ENCODE measurements at places on chromosomes 7 and 10.

- DNase-seq = no peak
Observed at GRCh38 chr7:156160811-156161210, 348.5 kb upstream of the SHH start.

DNA sequence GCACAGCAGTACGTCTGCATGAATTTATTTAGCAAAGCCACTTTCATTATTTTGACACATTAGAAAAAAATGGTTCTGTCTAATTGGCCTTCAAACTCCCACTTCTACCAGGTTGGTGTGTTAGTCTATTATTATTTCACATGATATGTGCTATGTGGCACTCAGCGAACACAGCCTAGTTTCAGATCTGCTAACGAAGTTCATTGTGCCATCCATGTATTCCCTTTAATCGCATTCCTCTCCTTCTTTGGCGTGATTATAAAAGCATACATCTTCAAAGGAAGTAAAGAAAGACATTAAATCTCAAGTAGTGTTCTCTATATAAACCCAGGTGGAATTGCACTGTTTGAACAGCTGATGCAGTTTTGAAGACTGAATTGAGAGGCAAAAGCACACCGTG is 96.4 kb upstream of the CACNA2D1 start:
- DNase-seq = peak; percentile 63

GRCh38 chr7:151337346-151337745 is 4.3 kb upstream of the NUB1 start:
- DNase-seq = no peak

- no peak for DNase-seq
Observed at GRCh38 chr7:91013078-91013477, 251.2 kb upstream of the FZD1 start.

DNA sequence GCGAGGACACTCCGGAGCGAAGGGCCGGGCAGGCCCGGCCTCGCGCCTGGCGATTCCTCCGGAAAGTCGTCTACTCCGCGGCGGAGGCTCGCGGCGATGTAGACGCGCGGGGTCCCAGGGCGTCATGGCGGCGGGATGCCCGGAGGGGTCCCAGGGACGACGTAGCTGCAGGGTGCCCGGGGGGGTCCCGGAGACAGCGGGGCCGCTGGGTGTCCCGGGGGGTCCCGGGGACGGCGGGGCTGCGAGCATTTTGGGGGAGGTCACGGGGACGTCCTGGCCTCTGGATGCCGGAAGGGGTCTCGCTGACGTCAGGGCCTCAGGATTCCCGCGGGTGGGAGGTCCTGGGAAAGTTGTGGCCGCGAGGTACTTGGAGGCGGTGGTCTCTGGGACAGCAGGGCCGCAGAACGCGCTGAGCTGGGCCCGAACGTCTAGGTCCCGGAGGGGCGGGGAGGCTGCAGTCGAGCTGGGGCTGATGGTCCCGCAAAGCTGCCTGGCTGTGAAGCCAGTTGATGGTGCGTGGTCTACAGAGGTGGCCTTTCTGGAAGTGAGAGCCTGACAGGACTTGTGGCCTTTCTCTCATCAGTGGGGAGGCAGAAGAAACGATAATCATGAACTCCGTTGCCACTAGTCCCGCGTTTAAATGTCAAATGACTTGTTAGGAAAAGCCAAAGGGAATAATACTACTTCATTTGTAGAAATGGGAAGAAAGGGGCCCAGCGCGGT is 637 bp downstream of the HSPA14 start:
- peak; percentile 38 for DNase-seq

GRCh38 chr10:9243941-9244411 is 1189.5 kb downstream of the GATA3 start:
- DNase-seq = peak; percentile 76

DNA sequence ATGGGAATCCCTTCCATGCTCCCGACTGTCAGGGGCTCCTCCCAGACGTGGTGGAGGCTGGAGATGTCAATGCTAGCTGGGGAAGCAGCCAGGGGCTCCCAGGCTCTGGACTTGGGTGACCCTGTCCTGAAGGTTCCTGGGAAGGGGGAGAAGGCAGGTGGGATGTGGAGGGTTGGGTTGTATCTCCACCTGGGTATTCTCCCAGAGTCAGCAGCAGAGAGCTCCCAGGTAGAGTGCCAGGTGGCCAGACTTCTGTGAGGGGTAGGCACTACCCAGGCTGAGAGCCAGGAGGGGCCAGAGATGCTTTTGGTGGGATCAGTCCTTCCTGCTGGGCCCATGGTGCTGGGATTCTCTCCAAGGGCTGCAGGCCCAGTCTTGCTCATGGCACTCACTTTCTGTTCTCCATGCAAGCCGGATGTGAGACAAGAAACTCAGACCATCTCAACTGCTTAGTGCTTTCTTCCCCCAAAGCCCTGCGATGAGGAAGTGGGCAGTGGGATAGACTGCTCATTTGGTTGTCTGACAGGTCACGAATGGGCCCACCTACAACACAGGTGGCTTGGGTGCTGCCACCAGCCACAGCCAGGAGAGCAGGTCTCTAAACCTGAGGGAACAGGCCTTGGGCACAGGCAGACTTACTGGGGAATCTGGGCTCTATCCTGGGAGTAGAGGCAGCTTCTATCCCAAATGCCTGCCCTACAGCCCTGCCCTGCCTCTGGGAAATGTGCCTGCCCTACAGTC is 52.5 kb upstream of the CAMK2B start:
- no peak for DNase-seq

DNA sequence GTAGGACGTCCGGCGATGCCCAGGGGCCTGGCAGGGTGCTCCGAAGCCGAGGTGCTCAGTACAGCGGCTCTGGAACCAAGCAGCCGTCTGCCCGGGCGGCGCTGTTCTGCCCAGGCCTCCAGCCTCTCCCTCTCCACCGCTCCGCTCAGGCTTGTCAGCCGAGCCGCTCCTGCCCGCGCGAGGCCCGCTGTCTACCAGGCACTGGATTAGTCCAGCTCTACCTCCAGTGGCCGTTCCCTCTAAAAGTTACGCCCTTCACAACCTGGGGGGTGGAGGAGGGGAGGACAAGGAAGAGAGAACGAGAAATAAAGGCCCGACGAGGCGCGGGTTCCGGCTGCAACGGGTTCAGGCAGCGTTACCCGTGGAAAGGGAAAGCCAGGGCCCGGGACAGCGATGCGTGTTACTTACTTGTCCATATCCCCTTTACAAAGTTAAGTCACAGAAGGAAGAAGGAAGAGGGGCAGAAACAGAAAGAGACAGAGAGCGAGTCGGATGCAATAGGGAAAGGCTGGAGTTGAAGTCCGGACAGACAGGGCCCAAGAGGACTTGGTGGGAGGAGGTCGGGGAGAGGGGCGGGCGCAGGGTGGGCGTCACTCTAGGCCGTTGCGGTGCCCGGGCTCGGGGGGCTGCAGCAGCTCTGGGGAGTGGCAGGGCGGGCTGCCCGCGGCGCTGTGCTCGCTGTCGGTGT is 2.8 kb downstream of the SP8 start:
- no peak for DNase-seq

DNA sequence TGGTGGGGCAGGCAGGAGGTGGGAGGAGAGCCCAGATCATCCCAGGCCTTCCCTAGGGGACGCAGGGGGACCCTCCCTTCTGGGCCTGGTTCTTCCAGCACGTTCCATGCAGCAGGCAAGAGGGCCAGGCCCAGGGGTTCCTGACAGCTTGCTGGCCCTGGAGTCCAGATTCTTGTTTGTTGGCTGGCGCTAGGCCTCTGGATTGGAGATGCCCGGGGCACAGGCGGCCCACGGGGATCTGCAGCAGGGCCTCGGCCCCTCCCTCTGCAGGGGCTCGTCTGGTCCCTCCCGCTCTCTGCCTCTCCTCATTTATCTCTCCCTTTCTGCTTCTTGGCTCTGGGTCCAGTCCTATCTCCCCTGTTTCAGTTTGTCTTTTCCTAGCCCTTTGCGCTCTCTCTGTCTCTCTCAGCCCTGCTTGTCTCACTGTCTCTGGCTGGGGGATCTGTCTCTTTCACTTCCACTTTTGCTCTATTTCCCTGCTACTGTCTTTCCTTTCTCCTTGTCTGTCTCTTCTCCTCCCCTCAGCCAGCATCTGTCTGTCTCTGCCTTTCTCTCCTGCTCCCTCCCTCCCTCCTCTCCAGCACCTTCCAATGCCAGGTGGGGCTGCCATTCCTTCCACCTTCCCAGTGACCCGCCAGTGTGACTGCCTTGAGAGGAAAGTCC is 1.1 kb upstream of the AQP1 start:
- no peak for DNase-seq

GRCh38 chr10:103637927-103638557 is 144.5 kb downstream of the NEURL1 start:
- DNase-seq = no peak

DNA sequence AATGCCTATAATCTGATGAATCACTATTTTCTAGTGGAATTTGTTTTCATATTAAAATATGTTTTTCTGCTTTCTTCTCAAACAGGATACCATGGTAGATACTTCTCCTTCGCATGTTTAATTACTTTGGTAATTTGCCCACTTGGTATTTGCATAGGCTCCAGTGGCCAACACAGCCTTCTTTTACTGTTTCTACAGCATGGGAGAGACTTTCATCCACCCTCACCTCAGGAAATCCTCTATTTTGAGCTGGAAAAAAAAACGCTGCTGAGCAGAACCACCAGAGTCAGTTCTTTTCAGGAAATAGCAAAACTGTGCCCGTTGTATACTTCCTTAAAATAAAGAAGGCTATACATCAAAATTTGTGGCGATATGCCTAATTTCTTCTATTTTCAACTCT is 213.3 kb downstream of the MDFIC start:
- no peak for DNase-seq

DNA sequence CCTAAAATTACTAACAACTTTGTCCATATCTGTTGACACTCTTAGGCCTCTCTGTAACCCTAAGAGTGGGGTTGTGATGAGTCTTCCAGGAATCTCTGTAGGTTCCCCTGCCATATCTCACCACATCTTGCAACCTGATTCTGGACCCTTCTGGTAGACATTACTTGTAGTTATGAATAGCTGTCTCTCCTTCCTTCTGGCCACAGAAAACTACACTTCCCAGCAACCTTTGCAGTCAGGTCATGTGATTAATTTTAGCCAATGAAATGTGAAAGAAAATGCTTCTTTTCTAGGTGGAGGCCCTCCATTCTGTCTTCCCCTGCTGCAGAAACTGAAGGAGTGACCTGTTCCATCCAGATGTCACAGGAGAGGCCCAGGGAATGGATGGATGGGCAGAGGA is 147.6 kb upstream of the AOAH start:
- DNase-seq = no peak

DNA sequence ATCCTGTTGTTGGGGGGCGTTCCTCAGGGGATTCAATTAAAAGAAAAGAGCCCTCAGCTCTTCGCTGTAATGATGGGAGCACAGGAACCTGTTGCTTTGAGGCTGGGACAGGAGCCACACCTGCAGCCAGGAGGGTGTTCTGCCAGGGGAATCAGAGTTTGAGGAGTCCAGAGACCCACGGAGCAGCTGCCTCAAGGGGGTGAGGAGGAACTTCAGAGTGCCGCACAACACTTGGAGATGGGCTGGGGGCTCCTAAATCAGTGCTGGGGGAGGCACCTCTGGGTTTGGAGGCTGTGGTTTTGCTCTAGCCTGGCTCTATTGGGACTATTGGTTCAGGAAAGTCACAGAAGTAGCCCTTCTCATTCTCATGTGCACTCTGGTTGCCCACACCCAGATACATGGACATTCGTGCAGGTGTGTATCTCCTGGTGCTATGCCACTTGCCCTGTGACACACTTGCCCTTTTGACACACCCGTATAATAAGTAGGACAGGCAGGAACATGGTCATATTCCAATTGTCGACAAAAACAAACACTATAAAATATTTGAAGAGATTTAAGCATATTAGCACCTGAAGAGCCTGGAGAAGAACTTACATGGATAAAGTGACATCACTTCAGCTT is 98.1 kb downstream of the PTPN20 start:
- no peak for DNase-seq

DNA sequence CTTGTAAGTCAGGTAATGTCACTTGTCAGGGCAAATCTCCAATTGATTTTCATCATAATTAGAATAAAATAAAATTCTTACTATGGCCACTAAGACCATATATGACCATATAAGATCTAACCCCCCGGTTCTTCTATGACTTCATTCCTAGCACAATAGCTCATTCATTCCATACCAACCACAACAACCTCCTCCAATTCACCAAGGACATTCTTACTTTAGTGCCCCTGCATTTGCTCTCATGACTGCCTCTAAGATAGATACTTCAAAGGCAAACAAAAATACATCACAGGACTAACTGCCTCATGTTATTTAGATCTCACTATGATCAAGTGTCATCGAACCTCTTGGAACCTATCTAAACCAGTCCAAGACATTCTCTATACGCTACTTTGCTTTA is 90.8 kb downstream of the SNX13 start:
- no peak for DNase-seq

DNA sequence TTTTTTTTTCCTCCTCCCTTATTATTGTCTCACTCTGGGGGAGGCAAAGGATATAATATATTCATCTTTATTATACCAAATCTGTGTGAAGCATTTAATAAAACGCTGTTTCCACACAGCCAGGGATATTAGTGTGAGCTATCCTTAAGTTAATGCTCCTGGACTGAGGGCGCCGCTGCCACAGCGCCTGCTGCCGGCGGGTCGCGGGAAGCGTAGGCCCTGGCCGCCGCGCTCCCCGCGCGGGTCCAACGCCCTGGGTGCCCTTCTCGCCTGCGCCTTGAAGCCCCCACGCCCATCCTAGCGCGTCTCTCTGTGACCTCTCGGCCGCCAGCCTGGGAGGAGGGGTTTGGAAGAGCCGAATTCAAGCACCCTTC is 9.5 kb upstream of the LBX1 start:
- no peak for DNase-seq

GRCh38 chr7:69367780-69368179 is 230.5 kb upstream of the AUTS2 start:
- no peak for DNase-seq

DNA sequence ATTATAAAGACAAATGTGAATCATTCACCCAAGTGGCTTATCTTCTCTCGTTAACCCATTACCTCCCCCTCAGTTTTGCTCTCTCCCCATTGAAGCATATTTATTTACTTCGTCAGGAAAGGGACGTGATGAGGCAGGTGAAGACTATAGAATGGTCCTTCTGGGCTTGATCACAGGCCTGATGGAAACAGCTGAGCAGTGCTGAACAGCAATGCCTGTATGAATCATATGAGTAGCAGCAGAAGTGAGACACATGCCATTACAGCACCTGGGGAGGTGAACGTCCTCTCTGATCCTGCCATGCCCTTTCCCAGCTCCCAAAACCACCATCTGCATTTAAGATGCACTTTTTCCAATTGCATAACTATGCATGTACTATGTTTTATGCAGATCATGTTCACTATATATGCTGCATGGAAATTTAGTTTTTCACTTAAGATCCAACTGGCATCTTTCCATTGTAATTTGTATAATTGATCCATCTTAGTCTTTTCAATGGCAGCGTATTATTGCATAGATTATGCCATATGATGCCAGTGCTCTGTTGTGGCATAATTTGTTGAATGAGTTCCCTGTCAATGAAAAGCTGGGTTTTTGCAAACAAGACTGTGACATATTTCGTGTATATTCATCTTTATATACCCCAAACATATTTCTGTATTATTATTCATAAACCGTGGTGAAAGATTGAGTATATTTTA is 105.3 kb downstream of the CXCL12 start:
- no peak for DNase-seq

DNA sequence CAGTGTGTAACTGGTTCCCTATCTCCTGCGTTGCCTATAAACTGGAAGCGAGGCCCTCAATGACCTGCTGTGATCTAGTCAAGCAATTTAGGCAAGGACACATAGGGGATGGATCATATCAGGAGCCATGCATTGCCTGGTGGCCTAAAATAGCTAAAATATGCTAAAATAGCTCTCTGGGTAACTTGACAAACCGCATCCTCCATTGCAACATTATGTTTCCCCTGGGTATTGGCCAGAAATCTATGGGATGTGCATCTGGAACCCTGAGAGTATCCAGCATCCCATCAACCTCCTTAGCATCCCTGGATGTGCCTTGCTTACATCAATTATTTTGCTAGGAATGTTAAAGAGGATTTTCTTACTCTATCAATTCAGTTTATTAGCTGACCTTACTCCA is 91.7 kb upstream of the ADCY1 start:
- DNase-seq = no peak

Measured in NCI-H146 (cell line).